KBM-7 (cell line): ENCODE measurements at places on chromosomes 4 and X.

DNA sequence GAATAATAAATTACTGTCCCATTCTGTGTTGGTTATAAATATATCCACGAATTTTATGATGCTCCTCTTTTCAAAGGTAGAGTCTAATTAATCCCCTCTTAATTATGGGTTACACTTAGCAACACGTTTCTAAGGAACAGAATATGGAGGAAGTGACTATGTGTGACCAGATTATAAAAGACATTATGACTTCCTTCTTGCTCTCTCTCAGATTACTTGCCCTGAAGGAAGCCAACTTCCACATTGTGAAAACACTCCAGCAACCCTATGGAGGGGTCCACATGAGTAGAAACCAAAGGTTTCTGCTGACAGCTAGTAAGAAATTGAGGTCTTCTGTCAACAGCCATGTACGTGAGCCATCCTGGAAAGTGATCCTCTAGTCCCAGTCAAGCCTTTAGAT lies 59.3 kb downstream of the WDFY3 start:
- peak; percentile 51 for DNase-seq

DNA sequence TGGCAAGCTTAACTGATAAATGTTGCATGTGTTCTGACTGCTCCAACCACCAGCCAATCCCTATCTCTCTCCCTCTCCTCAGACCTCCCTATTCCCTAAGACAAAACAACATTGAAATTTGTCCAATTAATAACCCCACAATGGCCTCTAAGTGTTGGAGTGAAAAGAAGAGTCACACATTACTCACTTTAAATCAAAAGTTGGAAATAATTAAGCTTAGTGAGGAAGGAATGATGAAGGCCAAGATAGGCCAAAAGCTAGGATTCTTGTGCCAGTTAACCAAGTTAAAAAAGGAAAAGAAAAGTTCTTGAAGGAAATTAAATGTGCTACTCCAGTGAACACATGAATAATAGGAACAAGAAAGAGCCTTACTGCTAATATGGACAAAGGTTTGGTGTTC lies 55.6 kb downstream of the FBXW7 start:
- DNase-seq: no peak

- DNase-seq: no peak
Observed at GRCh38 chr4:4803216-4803911, 56.1 kb upstream of the MSX1 start.

GRCh38 chr4:81757691-81758090 lies 286.0 kb upstream of the RASGEF1B start:
- DNase-seq: no peak

- no peak for DNase-seq
Observed at GRCh38 chr4:184822356-184822755, 3.4 kb downstream of the ACSL1 start.

DNA sequence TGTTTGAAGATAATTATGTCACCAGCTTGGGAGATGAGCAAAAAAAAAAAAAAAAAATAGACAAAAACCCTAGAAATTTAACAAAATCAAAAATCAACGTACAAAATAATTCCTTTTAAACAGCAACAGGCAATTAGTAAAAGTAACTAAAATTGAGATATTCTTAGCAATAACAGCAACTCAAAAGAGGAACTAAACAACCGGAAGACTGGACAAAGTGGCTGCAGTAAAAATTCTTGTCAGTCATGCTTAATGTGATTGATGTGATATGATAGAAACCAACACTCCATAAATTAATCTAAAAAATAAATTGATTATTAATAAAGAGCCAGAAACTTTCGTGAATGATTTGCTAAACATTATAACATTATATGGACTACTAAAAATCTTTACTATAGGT lies 1534.6 kb upstream of the AGA start:
- DNase-seq: peak; percentile 11

GRCh38 chr4:36274158-36274557 lies 7.3 kb upstream of the DTHD1 start:
- DNase-seq: no peak

DNA sequence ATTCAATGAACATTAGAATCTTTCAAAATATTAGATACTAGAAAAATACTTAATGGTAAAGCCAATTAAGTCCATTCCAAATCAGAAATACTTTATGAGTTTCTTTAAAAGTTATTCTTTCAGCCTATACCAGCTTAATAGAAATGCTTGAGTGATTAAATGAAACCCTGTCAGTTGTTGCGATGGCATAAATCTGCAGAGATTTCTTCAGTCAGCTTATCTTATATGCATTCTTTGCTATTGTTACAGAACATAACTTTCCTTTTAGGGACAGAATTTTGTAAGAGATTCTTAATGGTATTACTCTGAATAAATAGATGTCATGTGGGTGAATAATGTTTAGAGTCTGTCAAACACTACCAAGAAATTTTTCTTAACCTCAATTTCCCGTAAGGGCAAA lies 325.0 kb upstream of the HAND2 start:
- DNase-seq: no peak

- peak; percentile 59 for DNase-seq
Observed at GRCh38 chrX:132292793-132293192, 73.5 kb upstream of the RAP2C start.

DNA sequence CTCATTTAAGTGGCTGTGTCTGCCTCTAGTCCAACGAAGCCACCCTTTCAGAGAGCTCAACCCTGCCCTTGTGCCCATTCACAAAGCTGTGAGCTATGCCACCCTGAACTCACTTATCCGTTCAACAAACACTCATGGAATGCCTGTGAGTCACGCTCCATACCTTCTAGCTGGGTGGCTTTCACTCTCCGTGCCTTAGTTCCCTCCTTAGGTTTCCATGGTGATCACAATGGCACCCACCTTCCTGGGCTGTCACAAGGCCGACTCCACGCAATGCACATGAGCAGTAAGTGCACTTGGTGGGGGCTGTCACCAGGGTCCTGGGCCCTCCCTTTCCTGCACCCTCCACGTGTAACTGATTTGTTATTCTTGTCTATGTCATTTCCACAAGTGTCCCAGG lies 37.2 kb upstream of the PPP2R2C start:
- no peak for DNase-seq

DNA sequence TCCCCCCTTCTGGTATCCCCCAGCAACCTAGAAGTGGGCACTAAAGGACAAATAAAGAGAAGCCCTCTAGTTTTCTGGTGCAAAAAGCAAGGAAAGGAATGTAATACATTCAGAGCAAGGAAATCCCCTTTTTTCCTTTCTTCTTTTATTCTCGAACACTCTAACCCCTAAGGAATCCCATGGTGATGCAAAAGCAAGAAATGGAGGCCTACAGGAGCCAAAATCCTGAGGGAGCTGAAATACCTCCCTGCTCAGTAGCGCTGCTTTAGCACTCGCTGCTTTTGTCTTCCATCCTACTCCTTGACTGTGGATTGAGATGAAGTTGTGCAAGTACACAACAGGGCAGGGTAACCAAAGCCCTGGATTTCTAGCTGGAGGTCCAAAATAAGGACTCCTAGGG lies 251.0 kb downstream of the PRDM5 start:
- DNase-seq: no peak

GRCh38 chr4:87286970-87287369 lies 35.7 kb downstream of the HSD17B13 start:
- no peak for DNase-seq

- DNase-seq: no peak
Observed at GRCh38 chr4:86558797-86559196, 35.3 kb upstream of the PTPN13 start.

DNA sequence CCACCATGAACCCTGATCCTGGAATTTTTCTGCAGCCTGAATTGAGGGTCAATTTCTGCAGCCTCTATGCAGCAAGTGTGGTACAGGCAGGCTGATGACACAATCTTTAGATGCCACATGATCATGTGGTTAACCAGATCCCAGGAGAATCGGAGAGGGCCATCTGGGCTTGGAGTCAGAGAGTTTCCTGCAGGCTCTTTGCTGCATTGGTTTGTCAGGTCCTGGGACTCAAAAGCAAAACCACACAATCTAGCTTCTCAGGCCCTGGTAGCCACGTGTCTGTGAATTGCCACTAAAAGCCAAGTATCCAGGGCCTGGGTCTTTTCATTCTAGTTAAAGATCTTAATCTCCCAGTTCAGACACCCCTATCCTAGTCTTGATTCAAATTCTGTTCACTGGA lies 464.5 kb downstream of the BCOR start:
- DNase-seq: peak; percentile 87

DNA sequence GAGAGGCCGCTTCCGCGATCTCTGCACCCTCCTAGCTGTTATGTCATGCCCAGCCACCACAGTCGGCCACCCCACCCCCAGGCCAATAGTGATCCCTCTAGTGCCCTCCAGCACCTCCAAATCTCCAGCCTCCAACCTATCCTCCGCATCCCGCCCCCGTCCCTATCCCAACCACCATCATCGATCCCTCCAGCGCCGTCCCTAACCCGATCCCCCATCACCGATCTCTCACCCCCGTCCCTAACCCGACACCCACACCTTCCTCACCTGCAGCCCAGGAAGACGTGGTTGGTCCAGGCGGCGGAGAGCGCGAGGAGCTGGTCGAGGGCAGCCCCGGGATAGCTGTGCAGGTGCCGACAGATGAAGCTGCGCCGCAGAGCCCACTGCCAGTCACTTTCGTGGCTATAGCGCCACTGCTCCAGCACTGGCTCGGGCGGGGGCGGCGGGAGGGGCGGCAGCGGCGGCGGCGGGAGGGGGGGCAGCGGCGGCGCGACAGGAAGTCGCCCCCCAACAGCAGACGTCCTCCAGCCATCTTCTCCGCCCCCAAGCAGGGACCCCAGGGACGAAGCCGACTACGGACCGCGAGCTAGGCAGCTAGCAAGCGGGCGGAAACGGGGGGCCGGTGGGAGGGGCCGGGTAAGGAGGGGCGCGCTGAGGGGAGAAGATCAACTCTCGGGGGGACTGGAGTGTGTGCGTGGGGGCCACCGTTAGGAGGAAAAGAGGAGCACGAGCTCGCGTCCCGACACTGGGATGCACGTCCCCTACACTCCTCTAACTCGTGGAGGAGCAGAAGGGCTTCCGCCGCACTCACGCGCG lies 552 bp downstream of the NKRF start:
- peak; percentile 35 for DNase-seq

- DNase-seq: peak; percentile 85
Observed at GRCh38 chrX:39891781-39892180, 206.0 kb downstream of the BCOR start.

GRCh38 chr4:170420255-170420693 lies 330.5 kb upstream of the AADAT start:
- peak; percentile 97 for DNase-seq

GRCh38 chr4:169492436-169493163 lies 119.8 kb downstream of the NEK1 start:
- DNase-seq: peak; percentile 77

- DNase-seq: no peak
Observed at GRCh38 chr4:147678106-147678505, 5.9 kb downstream of the PRMT9 start.

DNA sequence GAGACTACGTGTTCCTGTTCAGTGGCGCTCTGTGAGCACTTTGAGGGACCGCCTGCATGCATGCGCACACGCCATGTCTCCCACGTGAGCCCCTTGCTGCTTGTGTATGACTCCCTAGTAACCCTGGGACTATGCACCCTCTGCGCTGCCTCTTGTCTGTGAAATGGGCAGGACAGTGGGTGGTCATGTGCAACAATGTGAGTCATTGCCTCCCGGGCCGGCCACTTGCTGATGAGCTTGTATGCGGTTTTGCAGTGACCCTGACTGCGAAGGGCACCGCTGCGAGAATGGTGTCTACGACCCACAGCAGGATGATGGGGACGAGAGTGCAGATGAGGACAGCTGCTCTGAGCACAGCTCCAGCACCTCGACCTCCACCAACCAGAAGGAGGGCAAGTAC lies 61.4 kb downstream of the TNIP2 start:
- no peak for DNase-seq

- DNase-seq: no peak
Observed at GRCh38 chrX:85992811-85993229, 54.5 kb downstream of the CHM start.

GRCh38 chrX:101398694-101399093 lies 7.9 kb downstream of the RPL36A start:
- DNase-seq: no peak

DNA sequence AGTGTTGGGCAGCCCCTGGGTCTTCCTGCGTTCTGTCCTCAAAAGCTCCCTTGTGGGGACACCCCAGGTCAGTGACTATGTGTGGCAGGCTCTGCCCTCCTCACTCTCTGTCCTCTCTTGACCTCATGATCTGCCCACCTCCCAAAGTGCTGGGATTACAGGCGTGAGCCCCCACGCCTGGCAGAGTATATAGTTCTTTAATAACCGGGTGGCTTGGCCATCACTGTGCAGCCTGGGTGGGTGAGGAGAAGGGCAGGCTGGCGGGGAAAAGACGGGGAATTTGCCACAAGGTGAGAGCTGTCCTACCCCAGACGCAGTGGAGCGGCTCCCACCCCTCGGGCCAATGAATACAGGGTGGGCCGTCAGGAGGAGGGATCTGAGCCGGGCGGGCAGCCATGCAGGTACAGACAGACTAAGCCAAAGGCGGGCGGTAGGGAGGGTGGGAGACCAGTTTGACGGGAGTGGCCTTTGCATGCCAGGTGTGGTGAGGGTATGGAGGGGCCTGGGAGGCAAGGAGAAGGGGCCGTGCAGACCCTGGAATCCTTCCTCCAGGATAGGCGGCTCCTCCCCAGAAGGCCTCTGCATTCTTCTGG lies 2.5 kb downstream of the SH3BP2 start:
- DNase-seq: no peak

GRCh38 chr4:182113779-182114178 lies 129.4 kb upstream of the TENM3 start:
- DNase-seq: no peak

DNA sequence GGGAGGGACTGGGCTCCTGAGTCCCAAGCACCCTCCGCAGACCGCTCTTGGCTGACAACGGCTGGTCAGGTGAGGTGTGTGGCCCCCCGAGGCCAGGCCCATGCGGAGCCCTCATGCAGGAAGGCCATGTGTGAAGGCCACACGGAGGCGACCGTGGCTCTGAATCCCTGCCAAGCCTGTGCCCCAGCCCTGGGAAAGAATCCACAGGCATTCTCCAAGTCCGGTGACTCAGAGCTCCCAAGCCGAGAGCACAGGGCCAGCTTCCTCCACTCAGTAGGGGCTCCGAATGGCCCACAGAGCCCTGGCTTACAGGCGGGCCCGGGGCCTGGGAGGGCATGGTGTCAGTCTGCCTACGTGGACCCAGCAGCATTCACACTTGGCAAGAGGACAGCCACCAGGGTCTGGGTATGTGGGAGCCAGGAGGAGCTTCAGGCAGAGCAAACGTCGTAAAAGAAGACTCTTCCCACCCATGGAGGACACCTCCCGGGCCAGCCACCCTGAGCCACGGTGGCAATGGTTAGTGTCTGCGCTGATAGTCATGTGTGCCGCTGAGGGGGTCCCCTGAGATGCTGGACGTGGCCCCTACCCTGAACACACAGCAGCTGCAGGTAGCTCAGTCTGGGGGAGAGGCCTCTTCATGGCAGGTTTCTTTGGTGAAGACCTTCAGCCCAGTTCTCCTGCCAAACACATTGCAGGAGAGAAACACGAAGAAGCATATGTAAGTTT lies 105.7 kb downstream of the PSAPL1 start:
- no peak for DNase-seq

- DNase-seq: no peak
Observed at GRCh38 chrX:95628796-95629195, 1055.8 kb upstream of the DIAPH2 start.

DNA sequence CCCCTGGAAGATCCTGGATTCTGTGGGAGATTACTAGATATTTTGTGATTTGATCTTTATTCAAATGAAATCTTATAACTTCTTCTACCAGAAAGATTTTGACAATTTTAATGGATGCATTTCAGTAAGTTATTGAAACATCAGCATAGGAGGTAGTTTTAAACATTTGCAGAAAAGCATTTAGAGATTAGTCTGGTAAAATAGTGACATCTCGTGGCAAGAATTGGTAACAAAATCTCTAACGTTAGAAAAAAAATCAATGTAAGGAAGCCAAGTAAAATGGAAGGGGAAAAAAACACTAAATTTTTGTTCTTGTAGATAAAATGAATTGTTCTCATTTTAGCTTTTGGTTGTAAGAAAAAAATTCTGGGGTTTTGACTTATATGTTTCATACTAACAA lies 73.3 kb downstream of the TASL start:
- peak; percentile 86 for DNase-seq
